ENCODE measurements at places on chromosomes 5 and 9.

- DNase-seq, result no peak
Measured at GRCh38 chr5:168529374-168530234, 499 bp downstream of the FBLL1 start.

GRCh38 chr9:87716141-87716540 is 9.8 kb upstream of the CTSL start:
- DNase-seq, result no peak

DNA sequence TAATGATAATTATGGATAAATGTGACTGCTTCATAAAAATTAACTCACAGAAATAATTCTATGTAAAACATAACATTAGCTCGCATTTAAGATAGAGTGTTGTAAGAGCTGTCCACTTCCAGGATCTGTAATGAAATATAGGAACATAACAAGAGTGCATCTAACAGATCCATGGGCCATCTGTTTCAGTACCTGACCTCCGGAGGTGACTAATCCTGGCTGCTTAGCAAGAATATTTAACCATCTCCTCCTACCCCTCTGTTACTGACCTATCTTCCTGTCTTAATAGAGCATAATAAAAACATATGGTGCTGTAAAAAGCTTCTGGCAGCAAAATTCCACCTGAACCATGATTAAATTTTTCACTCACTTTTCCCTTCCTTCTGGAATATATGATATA is 7.1 kb downstream of the PLCXD3 start:
- no peak for DNase-seq

GRCh38 chr9:97987487-97987886 is 4.3 kb downstream of the ANP32B start:
- DNase-seq, result no peak

DNA sequence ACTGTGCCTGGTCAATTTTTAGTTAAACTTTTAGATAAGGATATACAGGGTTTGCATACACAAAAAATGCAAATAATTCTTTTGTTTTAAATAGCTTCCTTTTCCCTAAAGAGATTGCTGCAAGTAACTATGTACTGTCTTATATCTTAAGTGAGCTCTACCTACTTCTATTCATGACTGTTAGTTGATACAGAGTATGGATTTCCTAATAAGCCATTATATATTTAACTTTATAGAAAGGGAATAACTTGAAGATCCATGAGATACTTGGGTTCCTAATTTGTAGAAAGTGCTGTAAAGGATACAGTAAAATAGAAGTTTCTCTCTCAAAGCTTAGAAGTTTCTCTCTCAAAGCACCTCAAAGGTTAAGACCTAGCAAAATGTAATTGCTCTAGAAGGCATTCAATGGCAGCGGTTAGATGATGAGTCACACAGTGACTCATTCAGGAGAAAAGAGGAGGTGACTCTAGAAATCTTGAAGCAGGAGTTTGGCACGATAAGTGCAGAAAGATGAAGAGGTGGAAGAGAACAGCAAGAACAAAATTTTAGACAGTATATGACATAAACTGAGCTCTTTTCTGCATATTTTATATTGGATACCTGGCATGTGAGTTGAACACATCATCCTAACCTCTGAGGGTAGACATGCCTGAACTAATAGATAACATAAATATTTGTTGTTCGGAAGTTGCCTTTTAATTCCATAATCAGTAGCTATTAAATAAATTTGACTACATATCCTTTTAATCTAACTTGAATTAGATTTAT is 5.5 kb upstream of the DNAJC21 start:
- no peak for DNase-seq

GRCh38 chr5:14526493-14526892 is 55.1 kb upstream of the OTULINL start:
- no peak for DNase-seq

DNA sequence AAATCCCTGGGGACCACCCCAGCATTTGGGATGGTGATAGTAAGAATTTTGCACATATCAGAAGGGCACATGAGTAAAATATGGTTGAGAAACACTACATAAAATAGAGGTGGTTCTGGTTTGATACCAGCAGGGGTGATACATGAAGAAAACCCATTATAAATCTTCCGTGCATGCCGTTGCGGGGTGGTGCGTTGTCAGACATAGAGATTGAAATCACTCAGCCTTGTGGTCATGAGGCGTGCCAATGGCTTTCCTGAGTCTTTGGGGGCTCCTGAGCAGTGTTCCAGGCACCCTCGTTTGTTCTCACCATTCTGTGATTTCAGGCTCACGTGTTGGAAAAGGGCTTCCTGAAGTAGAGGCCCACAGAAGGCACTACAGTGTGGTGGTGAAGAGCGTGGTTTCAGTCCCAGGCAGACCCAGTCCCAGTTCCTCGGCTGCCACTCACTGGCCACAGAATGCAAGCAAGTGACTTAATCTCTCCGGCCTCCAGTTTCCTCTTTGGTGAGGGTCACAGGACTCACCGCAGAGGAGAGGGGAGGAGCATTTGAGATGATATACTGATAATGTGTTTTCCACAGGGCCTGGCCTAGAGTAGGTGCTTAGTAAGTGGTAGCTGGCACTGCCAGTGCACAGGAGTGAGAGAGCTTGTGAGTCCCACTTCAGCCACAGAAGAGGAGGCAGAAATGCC is 20.5 kb upstream of the GLRX start:
- DNase-seq, result no peak

- DNase-seq, result no peak
Measured at GRCh38 chr9:5536684-5537083, 26.4 kb downstream of the PDCD1LG2 start.

GRCh38 chr9:134307674-134308638 is 18.3 kb upstream of the RXRA start:
- no peak for DNase-seq

DNA sequence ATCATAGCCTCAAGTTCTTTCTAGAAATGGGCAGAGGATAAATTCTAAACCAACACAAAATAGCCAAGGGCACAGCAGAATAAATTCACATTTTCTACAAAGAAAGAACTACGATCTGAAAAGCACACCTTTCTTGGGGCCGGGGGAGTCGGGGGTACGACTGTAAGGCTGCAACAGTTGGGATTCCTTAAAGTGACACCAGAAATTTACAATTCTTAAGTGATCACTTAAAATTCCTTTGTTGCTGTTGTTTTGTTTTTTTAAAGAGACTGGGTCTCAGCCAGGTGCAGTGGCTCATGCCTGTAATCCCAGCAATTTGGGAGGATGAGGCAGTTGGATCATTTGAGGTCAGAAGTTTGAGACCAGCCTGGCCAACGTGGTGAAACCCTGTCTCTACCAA is 95.8 kb downstream of the CDK5RAP2 start:
- no peak for DNase-seq

DNA sequence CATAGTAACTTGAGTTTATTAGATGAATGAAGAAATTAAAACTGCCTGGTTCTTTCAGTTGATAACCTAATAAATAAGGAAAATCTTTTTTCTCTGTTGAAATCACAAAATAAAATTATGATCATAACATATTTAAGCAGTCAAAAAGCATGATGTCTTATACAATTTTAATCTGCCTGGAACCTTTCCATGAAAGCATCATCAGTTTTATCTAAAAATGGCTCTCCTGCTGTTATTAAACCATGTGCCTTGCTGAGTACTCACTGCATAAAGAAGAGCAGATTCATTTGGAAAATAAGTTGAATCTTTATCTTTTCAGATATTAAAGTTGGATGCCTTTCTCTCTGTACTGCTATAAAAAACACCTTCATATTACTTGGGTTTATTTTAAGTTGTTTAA is 148.8 kb downstream of the SLC24A2 start:
- DNase-seq, result no peak

DNA sequence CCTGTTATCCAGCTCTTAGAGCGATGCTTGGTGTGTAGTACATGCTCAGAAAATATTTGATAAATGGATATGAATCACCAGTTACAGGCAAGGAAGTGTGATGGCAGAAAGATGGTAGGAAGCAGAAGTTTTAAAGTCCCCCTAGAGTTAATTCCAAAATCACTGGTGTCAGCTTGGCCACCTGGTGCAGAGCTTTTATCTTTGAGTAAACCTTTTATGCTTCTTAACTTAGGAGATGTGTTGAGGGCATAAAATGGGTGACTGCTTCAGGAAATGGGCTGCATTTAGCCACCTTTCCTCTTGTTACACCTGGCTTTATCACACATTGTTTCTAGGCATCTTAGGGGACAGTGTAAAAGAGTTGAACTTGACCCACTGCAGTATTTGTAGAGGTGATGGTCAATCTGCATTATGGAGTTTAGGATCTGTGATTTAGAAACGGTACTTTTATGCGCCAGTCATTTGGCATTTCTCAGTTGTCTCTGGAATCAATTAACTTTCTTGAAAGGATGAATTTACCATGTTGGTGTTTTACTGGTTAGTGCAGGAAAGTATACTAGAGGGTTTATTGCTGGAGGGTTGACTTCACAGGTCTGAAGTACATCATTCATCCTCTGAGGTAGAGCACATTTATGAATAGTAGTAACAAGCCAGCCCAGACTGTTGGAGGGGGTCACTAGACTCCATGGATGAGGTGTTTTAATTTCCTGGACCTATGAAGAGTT is 7.5 kb upstream of the FAM120AOS start:
- DNase-seq, result no peak

DNA sequence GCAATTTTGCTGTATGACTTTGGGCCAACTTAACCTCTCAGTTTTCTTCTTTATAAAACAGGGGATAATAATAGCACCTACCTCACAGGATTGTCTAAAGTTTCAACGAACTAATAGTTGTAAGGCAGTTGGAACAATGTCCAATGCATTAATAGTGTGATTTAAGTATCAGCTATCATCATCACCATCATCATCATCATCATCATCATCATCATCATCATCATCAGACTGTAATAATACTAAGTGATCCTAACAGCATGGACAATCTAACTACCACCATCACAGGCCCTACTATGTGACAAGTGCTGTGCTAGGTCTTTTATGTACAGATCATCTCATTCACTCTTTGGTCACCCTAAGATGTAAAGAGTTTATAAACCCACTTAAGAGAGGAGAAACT is 196.0 kb downstream of the MAPKAP1 start:
- no peak for DNase-seq

DNA sequence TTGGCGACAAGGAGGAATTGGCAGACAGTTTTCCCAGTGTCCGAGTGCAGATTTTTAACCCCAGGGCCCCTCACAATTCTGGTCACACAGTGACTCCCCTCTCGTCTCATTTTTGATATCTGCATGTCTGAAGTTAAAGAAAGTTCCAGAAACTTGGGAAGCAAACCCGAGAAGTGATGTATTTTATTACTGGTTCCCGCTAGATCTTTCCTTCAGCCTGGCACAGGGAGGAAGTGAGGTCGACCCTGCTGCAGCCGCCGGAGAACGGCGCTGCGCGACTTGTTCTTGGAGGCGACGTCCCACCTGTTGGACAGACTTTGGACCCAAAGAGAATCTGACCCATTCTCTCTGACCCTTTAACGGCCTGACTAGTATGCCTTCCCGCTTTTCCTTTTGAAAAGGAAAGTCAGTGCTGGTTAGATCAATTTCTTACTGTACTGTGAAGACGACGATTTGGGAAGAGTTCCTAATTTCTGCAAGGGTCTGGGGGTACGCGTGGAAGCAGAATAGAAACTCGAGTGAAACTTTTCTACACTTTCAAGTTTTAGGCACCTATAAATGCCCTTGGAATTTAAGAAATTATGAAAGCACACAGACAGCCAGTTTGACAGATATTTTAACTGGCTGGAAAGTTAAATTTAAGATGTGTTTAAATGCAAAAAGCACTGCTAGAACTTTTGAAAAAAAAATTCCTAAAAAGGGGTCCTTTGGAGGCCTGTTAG is 744 bp downstream of the OTULIN start:
- DNase-seq, result no peak

Data from C1 segment of cervical spinal cord (tissue), 14 donors.